Activated CD4-positive, alpha-beta T cell treated with anti-CD3 and anti-CD28 coated beads, Interleukin-2, amount 50 U/mL, for 1 hour (primary cell): ENCODE measurements at places on chromosomes 1 and 21.
A peak's percentile ranks its signal among the peaks of the same experiment; 100 is the strongest.

- no peak for DNase-seq
Measured at GRCh38 chr1:246761396-246761795, 37.2 kb downstream of the SCCPDH start.

GRCh38 chr21:31912501-31912900 lies 39.7 kb downstream of the HUNK start:
- DNase-seq = no peak

DNA sequence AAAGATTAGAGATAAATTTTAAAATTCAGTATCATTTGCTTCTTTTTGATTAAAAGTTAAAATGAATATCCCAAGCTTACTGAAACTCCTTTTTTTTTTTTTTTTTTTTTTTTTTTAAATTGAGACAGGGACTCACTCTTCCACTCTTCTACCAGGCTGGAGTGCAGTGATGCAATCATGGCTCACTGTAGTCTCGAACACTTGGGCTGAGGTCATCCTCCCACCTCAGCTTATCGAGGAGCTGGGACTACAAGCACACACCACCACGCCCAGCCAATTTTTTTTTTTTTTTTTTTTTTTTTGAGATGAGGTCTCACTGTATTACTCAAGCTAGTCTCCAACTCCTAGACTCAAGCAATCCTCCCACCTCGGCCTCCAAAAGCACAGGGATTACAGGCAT lies 92.1 kb upstream of the RGS18 start:
- DNase-seq = no peak

GRCh38 chr1:7852804-7853683 lies at the start of gene UTS2:
Gene UTS2 (minus strand): TSS chr1:7853065. CDS start chr1:7853003, 62 bp downstream.
- DNase-seq = no peak

- DNase-seq = no peak
Measured at GRCh38 chr21:37546949-37547614, 180.5 kb downstream of the DYRK1A start.

GRCh38 chr1:193270996-193271395 lies 84.6 kb upstream of the B3GALT2 start:
- DNase-seq = no peak

DNA sequence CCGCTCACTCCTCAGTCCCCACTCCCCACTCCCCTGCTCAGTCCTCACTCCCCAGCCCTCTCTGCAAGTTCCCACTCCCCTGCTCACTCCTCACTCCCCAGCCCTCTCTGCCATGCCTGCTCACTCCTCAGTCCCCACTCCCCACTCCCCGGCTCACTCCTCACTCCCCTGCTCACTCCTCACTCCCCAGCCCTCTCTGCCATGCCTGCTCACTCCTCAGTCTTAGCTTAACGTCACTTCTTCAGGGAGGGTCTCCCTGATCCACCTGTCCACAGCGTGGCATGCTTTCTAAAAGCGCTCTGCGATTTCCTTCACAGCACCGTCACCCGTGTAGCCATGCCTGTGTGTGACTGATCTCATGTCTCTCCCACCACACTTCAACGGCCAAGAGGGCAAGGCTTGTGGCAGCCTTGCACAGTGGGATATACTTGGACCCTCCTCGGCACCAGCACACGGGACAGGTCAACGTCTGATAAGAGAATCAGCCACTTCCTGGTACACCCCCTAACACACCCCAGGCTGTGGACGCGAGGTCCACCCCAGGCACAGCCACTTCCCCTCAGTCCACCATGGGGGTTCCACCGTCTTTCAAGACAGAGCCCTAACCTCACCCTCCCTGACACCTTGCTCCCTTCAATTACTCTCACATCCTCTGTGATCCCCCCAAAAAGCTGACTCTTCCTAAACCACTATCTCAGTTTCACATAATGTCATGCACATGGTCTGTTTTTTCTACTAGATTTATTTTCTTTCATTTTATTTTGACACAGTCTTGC lies 14.0 kb downstream of the PRDM15 start:
- DNase-seq = no peak

GRCh38 chr1:36842448-36842847 lies 191.9 kb downstream of the GRIK3 start:
- DNase-seq = no peak

- no peak for DNase-seq
Measured at GRCh38 chr1:74328851-74329250, 93.7 kb downstream of the TNNI3K start.

DNA sequence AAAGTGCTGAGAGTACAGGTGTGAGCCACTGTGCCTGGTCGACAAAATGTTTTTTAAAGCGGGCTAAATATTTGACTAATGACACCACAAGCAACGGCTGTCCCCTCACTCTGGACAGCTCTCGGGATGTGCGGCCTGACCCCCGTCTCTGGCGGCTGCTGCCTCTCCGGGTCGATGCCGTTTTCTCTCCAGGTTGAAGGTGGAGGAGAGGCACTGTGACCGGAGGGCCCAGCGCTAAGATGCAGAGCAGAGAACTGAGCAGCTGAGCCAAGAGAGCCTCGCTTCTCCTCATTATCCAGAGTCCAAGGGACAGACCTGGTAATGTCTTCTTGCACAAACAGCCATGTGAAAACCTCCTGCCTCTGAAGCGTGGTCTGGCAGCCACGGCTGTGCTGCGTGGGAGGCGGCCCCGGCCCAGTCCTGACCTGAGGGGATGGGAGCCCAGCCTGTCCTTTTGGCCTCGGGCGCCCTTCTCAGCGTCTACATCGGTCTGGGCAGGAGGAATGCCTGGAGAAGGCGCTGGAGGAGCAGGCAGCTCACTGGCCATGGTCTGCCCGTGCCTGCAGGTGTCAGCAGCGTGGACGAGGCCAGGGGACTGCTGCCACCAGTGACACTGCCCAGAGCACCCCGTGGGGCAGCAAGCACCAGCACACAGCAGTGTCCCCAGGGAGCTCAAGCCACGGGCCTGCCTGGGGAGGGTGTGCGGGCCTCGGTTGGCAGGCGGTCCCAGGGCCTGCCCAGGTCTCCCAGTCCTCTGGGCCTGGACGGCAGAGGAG lies 10.3 kb downstream of the MORN1 start:
- no peak for DNase-seq

DNA sequence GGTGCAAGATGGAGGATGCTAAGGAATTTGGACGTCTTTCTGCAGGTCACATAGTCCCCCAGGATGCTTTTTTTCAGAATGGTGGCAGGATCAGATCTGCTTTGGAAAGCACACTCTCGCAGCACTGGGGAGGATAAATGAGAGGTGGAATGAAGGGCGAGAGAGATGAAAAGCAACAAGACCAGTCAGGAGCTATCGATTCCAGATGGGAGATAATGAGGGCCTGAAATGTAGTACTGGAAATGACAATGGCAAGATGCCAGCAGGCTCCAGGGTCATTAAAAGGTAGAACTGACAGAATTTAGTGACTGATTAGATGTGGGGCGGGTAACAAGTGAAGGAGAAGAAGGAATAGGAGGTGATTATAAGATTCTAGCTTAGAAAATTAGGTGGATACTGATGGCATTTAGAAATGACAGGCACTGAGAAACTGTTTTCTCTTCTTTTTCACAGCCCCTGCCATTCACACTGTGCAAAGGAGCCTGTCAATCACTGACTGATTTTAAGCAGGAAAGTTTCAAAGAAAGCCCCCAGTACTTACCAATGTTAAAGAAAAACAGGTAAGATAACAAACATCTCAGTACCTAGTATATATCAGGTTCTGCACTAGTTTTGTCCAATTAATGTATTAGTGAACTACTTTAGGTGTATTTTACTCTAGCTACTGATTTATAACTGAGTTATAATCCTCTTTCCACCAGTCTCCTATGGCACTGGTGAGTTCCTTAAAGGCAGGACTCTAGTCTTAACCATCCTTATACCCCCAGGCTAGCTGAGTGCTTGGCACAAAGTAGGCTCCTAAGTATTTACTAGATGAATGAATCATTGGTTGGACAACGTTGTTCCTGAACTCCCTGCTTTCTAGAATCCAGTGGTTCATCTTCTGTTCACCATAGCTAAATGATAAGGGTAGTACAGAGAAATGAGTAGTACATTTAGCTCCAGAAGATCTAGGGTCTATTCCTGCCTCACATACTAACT lies 9.2 kb downstream of the PIGM start:
- no peak for DNase-seq

DNA sequence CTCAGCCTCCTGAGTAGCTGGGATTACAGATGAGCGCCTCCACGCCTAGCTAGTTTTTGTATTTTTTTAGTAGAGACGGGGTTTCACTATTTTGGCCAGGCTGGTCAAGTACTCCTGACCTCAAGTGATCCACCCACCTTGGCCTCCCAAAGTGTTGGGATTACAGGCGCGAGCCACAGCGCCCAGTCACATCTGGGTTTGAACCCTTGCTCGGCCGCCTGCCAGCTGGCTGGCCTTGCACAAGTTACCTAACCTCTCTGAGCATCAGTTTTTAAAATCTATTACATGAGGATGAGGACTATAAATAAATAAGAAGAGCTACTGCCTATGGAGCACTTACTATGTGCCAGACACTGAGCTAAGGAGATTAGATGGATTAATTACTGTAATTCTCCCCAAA lies 17.7 kb upstream of the PADI2 start:
- DNase-seq = no peak

DNA sequence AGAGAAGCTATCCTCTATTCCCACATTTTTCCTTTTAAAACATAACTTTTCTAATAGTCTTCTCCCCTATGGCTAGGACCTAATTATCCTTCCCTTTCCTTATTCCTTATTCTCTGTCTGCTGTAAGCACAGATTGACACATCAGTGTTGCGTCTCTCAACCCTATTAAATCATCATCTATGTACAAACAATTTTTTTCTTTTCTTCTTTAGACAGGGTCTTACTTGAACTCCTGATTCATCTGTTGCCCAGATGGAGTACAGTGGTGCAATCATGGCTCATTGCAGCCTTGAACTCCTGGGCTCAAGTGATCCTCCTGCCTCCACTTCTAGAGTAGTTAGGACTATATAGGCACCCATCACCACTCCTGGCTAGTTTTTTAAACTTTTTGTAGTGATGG lies 8.3 kb downstream of the KLHDC9 start:
- no peak for DNase-seq

- no peak for DNase-seq
Measured at GRCh38 chr1:172354291-172355274, 65.9 kb upstream of the C1orf105 start.

- no peak for DNase-seq
Measured at GRCh38 chr1:9351654-9352271, 59.1 kb downstream of the SPSB1 start.

DNA sequence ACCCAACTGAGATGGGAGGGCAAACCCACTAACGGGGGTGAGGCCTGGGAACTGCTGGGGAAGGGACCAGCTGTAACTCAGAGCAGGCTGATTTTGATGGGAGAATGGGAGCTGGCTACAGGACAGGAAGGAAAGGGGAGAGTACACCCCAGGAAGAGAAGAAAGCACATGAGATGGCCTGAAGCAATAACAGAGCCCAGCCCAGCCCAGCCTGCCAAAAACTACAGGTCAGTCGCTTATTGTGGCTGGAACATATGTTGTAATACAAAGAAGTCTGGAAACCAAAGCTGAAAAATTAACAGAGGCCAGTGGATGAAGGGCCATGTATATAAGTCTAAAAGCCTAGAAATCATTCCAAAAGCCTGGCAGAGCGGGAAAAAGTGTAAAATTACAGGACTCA lies 1.6 kb downstream of the ITLN2 start:
- no peak for DNase-seq

DNA sequence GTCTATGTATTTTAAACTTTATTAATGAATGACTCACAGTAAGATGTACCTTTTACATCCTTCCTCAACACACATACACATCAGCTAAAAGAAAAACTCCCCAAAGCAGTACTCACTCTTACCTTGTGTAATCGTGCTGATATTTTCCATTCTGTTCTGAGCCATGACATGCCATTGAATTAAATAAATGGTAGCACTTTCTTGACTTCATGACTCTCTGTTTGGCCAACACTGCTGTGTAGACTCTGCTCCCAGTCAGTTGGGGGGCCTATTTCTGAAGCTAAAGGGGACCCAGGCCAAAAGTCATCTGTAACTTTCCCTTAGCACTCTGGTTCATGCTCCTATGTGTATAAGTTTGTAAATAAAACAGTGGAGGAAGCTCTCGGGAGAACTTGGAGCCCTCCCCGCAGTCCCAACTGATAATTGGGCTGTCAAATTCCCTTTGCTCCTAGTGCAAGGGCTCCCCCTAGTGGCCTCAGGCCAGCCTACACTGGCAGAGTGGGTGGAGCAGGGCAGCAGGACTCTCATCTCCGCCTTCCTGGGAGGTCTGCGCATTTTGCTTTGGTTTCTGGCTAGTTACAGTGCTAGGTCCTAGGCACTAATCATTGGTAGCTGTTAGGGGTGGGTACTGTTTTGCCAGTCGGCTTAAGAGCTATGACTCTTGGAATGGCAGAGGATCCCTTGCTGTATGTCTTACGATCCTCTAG lies 1.7 kb upstream of the FYB2 start:
- peak; percentile 53 for DNase-seq

GRCh38 chr1:244365809-244366208 lies 85.9 kb downstream of the ADSS2 start:
- DNase-seq = no peak

DNA sequence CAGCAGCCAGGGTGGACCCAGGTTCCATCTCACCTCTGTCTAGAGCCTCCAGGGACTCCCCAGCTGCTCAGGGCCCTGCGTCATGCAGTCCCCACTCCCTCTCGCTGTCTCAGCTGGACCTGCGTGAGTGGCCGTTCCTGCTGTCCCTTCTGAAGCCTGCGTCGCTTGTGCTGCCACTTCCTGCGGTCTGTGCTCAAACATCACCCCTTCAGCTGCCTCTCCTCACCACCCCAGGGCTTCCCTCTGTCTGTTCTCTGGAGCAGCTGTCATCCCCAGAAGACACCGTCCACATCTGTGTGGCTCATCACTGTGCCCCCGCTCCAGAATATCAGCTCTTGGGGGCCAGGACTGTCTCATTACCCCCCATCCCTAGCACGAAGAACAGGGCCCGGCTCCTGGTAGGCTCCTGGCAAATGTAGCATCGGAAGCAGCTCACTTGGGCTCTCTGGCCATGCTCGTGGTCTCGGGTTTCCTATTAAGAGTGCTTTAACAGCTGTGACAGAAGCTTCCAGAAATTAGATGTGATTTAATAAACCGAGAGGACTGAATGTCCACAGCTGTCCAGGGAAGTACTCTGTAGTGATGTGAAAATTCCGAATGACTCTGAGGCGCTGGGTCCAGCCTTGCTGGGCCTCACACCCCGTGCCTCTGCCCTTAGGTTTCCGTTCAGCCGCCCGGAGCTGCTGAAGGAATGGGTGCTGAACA lies 3.3 kb downstream of the THAP3 start:
- DNase-seq = no peak

GRCh38 chr1:8939362-8939995 lies 6.2 kb upstream of the CA6 start:
- no peak for DNase-seq

- no peak for DNase-seq
Measured at GRCh38 chr1:174407665-174408064, 40.1 kb upstream of the GPR52 start.

DNA sequence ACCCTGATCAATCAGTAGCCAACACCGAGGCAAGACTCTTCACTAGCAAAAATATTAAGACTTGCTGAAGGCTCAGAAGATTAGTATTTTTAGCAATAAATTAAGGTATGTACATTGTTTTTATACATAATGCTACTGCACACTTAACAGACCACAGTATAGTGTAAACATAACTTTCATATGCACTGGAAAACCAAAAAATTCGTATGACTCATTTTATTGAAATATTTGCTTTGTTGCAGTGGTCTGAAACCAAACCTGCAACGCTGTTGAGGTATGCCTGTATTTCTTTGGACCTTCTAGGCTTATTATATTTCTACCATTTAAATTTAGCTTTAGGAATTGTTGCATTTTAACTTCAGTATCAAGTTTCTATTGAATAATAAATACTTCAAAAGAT lies 65.8 kb upstream of the BCL9 start:
- no peak for DNase-seq

- no peak for DNase-seq
Measured at GRCh38 chr1:198253259-198253658, 96.5 kb downstream of the NEK7 start.

- no peak for DNase-seq
Measured at GRCh38 chr1:39828734-39829133, 40.1 kb upstream of the BMP8B start.
